Liver (tissue), 10 donors: ENCODE measurements at places on chromosomes 16 and 17.

- no peak for DNase-seq
These were observed 116.3 kb upstream of the MAF start for GRCh38 chr16:79716645-79717332.

DNA sequence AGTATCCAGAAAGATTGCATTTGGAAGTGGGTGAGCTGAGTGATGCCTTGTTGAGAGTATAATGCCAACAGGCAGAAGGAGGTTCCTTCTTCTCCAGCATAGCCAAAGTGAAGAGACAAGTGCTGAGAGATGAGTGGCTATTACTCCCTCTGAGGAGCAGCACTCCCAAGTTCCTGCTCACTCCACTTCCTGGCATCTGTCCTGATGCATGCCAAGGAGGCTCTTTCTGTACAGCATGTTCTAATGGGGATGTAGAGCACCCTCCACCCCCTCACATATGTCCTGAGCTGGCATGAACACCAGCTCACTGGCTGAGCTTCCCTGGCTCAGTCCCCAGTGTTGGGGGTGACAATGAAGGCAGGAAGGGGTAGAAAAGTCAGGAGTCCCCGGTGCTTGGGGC lies 44.2 kb upstream of the DNAH9 start:
- no peak for DNase-seq

- no peak for DNase-seq
These were observed 46.5 kb downstream of the KSR1 start for GRCh38 chr17:27502526-27503324.

DNA sequence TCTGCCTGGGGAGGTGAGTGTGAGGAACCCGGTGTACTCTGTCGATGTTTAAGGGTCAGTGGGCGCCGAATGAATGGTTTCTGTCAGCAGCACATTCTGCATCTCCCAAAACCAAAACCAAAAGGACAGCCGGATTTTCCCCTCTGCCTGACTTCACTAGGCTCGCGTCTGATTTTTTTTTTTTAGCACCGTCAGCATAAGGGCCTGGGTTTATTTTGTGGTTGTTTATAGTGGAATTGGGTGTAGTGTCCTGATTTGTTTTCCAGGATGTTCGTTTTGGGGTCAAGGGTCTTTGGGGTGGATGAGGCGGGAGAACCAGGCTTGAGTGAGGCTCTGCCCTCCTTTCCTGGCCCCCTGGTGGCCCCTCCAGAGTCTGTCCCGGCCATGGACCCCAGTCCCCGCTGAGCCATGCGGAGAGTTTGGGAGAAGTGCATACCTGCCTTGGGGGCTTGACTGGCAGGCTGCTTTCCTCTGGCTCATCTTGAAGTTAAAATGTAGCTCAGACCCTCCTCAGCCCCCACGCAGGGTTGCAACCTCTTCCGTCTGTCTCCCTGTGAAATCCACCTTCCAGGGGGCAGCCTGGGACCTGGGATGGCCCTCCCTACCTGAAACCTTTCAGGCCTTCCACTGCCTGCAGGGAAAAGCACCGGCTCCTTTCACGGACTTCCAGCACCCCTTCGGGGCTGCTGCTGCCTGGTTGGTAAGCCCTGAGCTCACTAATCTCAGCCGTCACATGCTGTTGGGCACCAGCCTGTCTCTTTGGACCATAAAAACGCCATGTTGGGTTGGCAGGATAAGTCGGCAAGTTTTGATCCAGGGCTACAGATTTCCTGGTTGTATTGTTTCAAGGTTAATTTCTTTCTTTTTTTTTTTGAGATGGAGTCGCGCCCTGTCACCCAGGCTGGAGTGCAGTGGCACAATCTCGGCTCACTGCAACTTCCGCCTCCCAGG lies 60.2 kb downstream of the JPH3 start:
- DNase-seq, result no peak

GRCh38 chr16:47079860-47080259 lies 63.9 kb downstream of the NETO2 start:
- DNase-seq, result no peak

DNA sequence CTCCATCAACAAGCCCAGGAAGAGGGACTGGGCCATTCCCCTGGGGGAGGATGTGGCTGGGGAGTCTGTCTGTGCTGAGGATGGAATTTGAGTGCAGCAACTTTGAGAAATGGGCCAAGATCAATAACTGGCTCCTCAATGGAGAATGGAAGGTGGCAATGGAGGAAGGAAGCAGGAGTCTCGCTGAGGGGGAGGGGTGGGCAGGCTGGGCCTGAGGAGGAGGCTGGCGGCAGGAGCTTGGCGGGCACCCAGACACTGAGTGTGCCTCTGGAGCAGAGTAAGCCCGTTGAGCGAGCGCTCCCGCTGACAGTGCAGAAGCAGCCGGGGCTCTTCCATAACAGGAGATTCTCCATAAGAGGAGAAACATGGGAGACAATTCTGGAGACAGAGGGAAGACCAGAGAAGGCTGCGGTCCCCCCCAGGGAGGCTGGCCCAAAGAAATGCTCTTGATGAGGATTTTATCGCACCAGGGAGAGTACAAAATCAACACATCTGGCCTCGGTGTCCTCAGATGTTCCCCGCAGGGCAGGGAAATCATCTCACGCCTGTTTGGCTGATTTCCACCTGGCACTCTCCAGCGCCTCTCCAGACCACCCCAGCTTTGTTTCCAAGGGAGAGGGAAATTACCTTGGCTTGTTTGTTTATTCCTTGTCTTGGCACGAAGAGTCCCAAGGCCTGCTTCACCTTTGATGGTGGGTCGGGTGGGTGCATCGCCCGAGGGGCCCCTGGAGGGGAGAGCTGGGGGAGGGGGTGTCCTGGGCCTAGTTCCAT lies 2.8 kb upstream of the MMP15 start:
- DNase-seq, result no peak

DNA sequence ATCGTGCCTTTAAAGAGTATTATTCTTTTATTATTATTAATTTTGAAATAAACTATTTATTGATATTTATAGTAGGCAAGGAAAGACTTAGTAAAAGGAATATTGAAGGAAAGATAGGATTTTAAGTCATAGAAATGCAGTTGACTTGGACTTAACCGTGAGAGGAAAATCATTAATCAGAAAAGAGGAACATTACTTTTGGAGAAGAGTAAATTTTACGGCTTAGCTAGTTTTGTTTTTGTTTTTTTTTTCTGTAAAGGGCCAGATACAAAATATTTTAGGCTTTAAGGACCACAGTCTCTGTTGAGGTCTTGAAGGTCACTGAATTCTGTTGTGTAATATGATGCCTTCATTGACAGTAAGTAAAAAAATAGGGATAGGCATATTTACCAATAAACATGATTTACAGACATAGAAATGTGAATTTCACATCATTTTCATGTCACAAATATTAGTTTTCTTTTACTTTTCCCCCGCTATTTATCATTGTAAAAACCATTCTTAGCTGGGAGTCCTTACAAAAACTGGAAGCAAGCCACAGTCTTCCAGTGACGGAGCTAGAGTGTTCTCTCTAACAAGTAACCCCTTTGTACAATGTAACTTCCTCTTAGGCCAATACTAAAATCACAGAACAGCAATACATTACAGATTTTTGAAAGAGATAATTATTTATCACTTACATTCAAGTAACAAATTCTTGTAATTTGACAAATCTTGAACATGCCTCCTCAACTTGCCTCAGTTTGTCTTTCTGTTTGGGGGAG lies 2.3 kb upstream of the KCNJ16 start:
- no peak for DNase-seq

GRCh38 chr16:55326261-55327092 lies 2.5 kb downstream of the IRX6 start:
- DNase-seq, result no peak

DNA sequence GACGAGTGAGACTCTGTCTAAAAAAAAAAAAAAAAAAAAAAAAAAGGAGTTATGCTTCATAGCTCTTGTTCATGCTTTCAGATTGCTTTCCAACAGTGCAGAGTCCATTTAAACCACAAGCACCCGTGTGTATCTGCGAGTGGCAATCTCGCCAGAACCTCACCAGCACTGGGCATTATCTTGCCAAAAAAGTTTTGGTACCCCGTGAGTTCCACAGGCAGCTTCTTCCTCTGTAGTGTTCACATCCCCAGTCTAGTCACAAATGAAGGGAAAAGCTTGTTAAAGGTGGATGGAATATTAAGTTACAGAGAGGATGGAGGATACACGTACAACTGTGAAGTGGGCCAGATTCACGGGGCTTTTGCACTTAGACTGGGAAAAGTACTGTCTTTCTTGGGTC lies 33.5 kb downstream of the WSB1 start:
- DNase-seq, result no peak

- no peak for DNase-seq
These were observed 2.7 kb downstream of the FBXO31 start for GRCh38 chr16:87380881-87381280.

GRCh38 chr16:30758988-30759491 lies 2.8 kb downstream of the CFAP119 start:
- DNase-seq, result no peak

- DNase-seq, result no peak
These were observed 2.6 kb upstream of the KRT36 start for GRCh38 chr17:41492351-41492750.

- no peak for DNase-seq
These were observed 36.3 kb downstream of the MYO15A start for GRCh38 chr17:18144855-18145254.

DNA sequence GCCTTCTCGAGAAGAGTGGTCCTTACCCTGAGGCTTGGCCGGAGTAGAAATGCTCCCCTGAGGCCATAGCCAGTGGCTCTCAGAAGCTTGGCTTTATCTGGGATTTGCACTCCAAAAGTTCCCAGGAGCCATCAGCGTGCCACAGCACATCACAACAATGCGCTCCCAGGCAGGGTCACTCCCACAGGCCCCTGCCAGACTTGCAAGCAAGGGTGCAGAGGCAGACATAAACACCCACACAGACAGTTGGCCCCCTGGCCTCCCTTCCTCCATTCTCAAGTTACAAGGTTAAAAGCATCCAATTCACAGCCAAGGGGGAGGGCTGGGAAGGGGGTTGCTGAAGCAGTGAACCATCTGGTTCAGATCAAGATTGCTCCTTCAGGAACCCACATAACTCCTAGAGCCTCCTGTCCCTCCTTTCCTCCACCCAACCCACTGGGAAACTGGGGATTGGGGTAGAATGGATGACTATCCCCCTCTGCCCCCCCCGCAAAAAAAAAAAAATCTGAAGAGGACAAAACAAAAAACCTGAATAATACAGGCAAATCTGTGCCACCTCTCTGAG lies 1.8 kb downstream of the ST3GAL2 start:
- no peak for DNase-seq

- no peak for DNase-seq
These were observed 15.8 kb downstream of the GPR142 start for GRCh38 chr17:74383141-74383540.

DNA sequence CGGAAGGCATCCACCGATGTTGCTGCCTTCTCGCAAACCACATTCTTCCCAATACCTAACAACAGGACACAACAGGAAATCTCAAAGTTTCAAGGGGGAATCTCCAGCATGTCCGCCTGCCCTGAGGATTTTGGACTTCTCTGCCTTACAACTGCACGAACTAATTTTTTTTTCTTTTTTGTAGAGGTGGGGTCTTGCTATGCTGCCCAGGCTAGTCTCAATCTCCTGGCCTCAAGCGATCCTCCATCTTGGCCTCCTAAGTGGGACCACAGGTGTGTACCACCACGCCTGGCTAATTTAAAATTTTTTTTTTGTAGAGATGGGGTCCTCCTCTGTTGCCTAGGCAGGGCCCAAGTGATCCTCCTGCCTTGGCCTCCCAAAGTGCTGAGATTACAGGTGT lies 9.4 kb downstream of the C16orf86 start:
- DNase-seq, result no peak

- no peak for DNase-seq
These were observed 30.3 kb upstream of the RPH3AL start for GRCh38 chr17:382644-383533.

- DNase-seq, result no peak
These were observed 8.1 kb upstream of the ITGAE start for GRCh38 chr17:3809135-3809534.

- DNase-seq, result peak; percentile 14
These were observed 43.2 kb upstream of the METRNL start for GRCh38 chr17:83036193-83036592.
